Ovary (tissue), 10 donors: ENCODE measurements at places on chromosomes 11 and 22. TPM values are rescaled to one million over a fixed set of nuclear protein-coding genes. Genes with fewer than 3 reads are reported as not detected.

The LIF gene
- 0.38 TPM for total RNA-seq

- DNase-seq, result peak; percentile 52
These were observed 55.6 kb upstream of the LYVE1 start for GRCh38 chr11:10623797-10624761.

- DNase-seq, result peak; percentile 87
These were observed at the start of gene E2F8 for GRCh38 chr11:19240420-19241259. Gene E2F8 (minus strand): TSS chr11:19240945. CDS start chr11:19240121, 824 bp downstream.

The AGBL2 gene
- total RNA-seq, result 0.83 TPM

- no peak for DNase-seq
These were observed 328.3 kb downstream of the SHANK2 start for GRCh38 chr11:70924108-70924507.

GRCh38 chr11:72026090-72026489, 27.4 kb downstream of the IL18BP start:
- DNase-seq, result no peak

- DNase-seq, result no peak
These were observed 28.5 kb upstream of the SMIM38 start for GRCh38 chr11:69127081-69127850.

The CSNK2A3 gene
- total RNA-seq, result 0.48 TPM

- DNase-seq, result no peak
These were observed 98.6 kb downstream of the ARHGAP8 start for GRCh38 chr22:44850946-44851345.

DNA sequence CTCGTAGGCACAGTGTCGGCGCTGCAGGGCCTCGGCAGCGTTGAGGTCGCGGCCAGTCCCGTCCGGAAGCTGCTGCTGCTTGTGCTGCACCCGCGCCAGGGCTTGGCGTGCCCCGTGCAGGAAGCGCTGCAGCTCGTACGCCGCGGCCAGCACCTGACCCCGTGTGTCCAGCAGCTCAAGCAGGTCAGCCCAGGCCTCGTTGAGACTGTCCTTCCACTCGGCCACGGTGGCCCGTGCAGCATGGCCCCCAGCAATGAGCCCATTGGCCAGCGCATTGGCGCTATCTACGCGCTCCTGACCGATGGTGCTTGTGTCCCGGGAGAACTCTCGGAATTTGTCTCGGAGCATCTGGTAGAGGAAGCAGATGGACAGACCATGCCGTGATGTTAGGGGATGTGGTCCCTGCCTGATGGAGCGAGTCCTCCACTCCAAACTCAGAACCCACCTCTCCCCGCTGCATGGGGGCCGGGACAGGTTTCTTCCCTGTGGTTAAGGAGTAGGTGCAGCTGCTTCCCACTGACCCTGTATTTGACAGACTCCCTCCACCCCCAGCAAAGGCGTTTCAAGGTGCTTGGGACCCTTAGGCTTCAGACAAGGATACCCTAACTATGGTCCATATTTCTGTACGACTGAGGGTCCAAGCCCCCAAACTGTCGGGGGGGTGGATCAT, 13.8 kb upstream of the RBM4B start:
- DNase-seq, result no peak

GRCh38 chr11:134398644-134399292, 13.3 kb downstream of the B3GAT1 start:
- DNase-seq, result no peak

DNA sequence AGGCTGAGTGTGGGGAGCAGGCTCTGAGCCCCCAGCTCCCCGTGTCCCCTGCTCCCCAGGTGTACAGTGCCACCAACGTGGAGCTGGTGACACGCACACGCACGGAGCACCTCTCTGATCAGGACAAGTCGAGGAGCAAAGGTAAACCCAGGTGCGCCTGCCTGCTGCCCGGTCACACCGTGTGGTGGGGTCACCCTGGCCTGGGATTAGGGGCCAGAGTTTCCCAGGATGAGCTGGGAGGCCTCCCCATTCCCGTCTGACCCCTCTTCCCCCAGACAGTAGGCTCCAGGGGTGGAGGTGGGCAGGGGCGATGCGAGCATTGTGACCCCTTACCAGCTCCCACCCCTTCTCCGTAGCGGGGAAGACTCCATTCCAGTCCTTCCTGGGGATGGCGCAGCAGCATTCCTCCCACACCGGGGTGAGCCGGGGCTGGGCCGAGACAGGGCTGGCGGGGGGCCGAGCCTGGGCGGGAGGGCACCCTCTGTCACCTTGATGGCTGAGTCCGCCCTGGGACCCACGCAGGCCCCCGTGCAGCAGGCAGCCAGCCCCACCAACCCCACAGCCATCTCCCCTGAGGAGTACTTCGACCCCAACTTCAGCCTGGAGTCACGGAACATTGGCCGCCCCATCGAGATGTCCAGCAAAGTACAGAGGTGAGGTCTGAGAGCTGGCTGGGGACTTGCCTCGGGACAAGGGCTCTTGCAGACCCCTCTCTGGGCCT, 3.7 kb upstream of the SSH3 start:
- DNase-seq, result no peak
